ENCODE measurements at places on chromosomes 2 and 18. TPM values are rescaled to one million over a fixed set of nuclear protein-coding genes. Genes with fewer than 3 reads are reported as not detected.

Gene RGPD4
- not detected for total RNA-seq

Gene CD226
- total RNA-seq = 1.3 TPM

Gene MYO5B
- total RNA-seq = 39.4 TPM

Gene LRRFIP1
- total RNA-seq = 72.0 TPM

Gene HJURP
- 3.8 TPM for total RNA-seq

Gene KCNIP3
- 15.3 TPM for total RNA-seq

Gene HADHA
- total RNA-seq = 69.5 TPM

Gene GALR1
- total RNA-seq = 0.31 TPM
